ENCODE measurements at places on chromosomes 3 and 15.

- no peak for DNase-seq
These were observed 94.8 kb downstream of the ATP8B4 start for GRCh38 chr15:50024281-50024680.

GRCh38 chr3:68664276-68664675 is 268.1 kb downstream of the TAFA4 start:
- no peak for DNase-seq

- no peak for DNase-seq
These were observed 2.5 kb upstream of the FEZF2 start for GRCh38 chr3:62375655-62376453.

DNA sequence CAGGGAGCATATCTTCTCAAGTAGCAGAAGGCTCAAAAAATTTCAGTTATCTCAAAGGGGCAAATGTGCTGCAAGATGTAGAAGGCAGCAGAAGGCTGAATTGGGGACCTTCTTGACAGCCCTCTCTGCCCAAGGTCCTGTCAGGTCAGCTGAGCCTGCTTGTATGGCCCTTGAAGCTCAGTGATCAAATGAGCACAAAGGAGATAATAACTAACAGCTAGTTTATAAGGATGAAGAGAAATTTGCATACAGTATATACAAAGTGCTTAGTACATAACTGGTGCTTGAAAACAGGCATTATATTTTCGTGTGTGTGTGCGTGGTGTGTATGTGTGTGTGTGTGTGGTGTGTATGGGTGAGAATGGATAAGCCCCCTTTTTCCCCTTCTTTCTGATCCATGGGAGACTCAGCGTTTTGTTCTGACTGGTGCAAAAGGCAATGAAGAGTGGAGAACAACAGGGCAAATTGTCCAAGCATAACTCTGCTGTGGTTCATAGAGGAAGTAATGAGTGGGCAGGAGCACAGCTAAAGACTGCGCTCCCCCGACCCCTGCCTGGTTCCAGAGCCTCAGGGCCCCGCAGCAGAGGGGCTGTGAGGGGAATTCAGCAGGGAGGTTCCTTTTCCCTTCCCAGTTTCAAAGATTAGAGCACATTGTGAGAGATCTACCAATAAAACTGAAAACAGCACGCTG is 356.8 kb upstream of the NR2F2 start:
- no peak for DNase-seq

- DNase-seq: no peak
These were observed 618.7 kb downstream of the EDEM1 start for GRCh38 chr3:5806192-5806591.

DNA sequence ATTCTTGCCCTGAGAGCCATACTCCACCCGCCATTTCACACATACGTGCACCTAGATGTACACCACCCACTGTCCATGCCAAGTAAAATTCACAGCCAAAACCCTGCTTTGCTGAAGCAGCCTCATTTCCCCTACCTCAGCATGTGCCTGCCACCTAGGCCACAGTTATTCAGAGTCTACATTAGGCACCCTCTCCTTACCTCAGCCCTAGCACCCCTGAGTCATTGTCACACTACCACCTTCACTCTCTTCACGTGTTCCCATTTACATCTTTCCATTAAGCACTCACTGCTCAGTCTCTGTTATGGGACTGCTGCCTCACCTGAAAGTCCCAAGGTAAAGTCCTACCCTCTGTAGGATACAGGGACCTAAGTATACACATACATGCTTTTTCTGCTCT is 70.0 kb downstream of the SETD5 start:
- DNase-seq: no peak

- no peak for DNase-seq
These were observed 17.8 kb upstream of the MUC13 start for GRCh38 chr3:124952282-124952855.

DNA sequence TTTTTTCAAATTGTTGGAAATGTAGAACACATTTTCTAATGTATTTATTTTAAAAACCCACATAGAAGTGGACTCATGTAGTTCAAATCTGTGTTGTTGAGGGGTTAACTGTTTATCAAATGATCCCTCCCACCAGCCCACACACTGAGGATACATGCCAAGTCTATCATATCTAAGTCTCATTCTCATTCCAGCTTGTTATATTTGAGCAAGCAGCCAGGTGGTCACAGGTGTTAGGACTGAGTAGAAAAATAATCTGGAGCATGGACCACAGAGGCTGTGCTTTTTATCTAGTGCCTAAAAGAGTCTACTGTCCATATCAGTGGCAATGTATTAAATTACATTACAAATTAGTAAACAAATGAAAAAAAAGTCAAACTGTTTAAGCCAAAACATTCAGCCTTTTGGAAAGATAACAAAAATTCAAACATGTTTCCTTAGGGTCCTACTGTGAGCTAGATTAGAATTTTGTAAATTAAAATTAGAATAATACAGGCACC is 20.7 kb upstream of the SPESP1 start:
- no peak for DNase-seq

GRCh38 chr3:148204131-148204530 is 493.6 kb upstream of the AGTR1 start:
- no peak for DNase-seq

DNA sequence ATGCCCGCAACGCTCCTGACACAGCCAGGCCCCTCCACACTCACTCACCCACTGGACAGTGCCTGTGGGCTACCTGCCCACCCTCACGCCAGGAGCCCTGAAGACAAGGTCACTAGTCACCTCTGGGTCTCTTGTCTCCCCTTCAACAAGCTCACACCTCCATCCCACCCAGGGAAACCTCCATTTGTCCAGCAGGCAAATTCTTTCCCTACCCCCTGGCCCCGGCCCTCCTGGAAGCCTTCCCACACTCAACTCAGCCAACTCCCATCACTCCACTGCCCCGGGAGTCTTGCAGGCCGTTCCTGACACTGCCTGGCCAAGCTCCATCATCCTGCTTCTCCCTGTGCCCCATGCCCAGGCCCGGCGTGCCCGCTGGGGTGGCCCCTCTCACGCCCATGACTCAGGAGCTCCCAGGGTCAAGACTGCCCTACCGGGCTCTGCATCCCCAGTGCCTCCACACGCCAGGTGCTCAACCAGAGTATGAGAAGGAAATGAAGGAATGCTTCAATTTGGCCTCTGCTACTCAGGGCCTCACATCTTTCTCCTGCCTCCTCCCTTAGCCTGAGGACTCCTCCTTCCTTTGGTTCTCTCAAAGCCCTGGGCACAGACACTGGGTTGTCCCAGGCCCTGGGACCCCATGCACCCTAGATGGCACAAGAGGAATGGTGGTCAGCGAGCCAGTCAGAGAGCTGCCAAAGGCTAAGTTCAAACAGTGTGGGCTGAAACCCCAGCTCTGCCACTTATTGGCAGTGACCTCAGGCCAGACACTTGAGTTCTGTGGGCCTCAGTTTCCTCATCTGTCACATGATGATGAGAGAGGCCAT is 88.6 kb downstream of the SEC22A start:
- no peak for DNase-seq

DNA sequence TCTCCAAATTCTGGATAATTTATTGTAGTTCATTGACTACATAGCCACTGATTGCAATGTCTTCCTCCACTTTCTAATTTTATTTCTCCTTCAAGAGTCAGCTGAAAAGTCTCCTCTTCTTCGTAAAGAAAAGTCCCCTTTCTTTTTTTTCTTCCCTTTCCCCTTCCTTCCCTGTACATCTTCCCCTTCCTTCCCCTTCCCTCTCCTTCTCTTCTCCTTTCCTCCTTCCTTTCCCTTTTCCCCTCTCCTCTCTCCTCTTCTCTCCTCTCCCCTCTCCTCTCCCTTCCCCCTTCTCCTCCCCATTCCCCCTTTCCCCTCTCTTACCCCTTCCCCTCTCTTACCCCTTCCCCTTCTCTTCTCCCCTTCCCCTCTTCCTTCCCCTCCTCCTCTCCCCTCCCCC is 8.8 kb upstream of the MGA start:
- DNase-seq: no peak

DNA sequence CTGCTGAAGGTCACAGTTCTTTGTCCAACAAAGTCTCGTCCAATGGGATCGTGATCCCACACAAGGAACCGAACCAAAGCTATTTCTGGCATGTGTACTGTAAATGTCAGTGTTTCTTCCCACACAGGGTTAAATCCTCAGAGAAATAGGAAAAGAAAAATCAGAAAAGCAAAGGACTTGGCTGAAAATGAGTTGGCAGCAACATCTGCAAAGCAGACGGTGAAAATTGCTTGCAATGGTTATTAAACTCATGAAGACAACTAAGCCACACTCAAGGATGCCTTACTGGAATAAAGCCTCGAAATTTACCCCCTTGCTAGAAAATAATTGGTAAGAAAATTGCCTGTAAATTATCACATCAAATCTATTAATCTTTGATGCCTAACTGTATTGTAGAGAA is 195.2 kb upstream of the STRIT1 start:
- DNase-seq: no peak

- DNase-seq: no peak
These were observed 50.1 kb downstream of the KLHL25 start for GRCh38 chr15:85744579-85744978.

DNA sequence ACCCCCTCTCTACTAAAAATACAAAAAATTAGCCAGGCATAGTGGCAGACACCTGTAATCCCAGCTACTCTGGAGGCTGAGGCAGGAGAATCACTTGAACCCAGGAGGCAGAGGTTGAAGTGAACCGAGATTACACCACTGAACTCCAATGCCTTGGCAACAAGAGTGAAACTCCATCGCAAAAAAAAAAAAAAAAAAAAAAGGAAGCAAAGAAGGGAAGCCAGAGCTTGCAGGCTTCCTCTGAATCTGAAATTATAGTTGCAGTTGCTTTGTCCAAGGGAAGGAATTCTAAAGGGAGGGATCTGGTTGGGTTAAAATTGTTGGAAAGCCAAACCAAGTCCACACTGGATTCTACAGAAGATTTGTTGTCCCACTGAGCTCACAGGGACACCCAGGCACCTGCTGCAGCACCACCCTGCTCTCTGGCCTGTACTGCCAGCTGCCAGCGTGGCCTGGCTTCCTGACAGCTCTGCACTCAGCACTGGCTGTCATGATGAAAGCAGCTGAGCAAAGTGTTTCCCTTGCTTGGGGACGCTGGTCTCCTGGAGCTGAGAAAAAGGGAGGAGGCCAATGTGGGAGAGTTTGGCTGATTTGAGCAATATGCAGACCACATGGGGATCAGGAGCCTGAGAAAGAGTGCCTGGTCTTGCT is 88.8 kb upstream of the HES1 start:
- no peak for DNase-seq

DNA sequence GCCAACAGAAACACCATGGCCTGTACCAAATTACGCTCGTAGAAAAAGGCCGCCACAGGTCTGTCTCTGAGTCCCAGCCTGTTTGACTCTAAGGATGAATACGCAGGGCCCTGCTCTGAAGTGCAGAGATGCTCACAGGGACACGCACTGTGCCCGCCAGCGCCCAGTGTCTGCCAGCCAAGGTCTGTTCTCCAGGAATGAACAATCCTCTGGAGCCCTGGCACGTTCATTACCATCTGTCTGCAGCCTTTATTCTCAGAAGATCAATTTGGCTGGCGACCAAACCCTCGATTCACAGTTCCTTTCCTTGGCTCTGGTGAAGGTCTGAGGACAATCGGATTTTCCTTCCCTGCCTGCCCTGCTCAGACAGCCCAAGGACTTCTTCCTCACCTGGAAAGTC is 66.3 kb downstream of the NIPA2 start:
- DNase-seq: no peak

DNA sequence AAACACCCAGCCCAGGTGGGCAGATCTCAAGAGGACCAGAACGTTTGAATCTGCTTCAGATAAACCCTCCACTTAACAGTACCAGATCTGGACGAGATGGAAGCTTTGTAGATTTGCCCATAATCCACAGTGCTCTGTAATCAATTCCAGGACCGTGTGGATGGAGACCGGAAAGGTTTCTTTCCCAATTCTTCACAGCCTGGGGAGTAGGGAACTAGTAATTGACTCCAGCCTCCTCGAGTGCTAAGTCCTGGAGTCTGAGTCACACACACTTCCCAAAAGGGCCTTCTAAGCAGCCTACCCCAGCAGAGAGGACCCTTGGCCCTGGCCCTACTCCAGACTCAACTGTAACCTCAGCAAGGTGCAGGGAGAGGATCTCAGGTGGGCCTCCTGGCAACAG is 56.2 kb upstream of the TSEN2 start:
- no peak for DNase-seq

- no peak for DNase-seq
These were observed 32.6 kb upstream of the TBC1D21 start for GRCh38 chr15:73840771-73841170.

GRCh38 chr3:112746675-112747280 is 99.9 kb downstream of the CD200R1L start:
- DNase-seq: no peak

Data from stimulated activated CD4-positive, alpha-beta T cell treated with anti-CD3 and anti-CD28 coated beads, TNF-alpha, amount 100 ng/mL, for 4 hours (primary cell).